ENCODE measurements at places on chromosomes 1 and 21. TPM values are rescaled to one million over a fixed set of nuclear protein-coding genes. Genes with fewer than 3 reads are reported as not detected.

DNA sequence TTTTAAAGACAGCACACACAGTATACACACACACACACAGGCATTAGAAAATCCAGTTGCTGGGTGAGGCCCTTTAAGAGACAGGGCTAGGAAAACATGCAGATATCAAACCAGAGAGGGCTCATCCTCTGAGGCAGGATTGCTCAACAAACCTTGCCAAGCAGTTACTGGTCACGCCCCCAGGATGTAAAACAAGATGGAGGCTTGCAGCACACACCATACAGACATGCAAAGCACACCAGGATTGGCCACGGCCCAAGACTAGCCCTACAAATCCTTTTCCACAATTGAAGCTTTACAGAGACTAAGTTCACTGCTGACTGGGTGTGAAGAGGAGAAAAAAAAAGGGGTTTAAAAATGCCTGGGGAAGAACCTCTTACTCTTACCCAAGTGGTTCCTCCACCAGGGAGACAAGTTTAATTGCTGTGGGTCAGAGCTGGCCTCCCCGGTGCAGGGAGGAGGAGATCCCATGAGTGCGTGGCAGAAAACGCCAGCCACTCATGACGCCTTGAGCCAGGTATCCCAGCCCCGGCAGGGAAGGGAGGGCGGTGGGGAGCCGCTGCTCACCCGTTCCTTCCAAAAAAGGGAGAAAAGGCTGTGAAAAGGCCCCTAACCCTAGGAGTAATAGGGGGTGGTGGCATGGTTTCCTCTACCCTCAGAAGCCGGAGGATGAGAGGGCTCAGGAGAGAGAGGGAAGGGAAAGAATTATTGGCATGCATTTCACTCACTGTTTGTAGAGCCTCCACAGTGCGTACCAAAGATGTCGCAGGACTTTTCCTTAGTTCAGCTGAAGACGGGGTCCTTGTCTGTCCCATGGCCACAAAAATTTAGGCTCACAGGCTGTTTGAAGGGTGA, 594.6 kb upstream of the ZP4 start:
- DNase-seq = peak; percentile 64

DNA sequence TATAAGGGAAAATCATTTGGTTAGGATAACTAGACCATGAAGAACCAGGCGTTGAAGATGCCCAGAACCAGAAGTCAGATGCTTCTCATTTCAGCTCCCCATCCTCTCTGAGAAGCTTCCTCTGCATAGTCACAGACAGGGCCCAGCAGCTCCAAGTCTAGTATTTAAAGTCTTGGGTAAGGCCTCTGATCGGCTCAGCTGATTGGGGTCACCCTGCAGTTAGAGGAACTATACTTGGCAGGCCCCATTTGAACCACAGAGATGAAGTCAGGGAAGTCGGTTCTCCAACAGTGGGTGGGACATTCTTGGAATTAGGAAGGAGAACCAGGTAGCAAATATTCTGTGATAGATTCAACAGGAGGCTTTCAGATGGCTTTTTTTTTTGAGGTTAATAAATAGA, 48.3 kb downstream of the SLC22A15 start:
- DNase-seq = no peak

Gene OR1C1
- not detected for total RNA-seq

DNA sequence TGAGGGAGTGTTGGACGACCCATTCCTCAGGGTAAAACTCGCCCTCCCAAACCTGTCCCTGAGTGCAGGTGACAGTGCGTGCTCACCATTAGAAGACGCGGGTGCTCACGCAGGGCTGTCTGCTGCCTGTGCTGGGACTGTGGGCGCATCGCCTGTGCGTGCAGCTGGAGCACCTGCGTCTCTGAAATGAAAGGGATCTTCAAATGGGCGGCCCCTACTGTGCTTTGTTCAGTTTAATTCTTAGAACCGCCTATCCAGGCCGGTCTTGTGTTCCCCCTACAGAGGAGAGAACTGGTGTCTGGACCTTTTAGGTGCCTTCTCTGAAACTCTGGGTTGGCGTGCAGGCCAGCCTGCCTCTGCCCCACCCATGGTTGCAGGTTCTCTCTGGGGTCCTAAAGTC, 125.8 kb downstream of the PCBP3 start:
- DNase-seq = no peak

- DNase-seq = no peak
Measured at GRCh38 chr1:172578586-172578985, 45.6 kb downstream of the SUCO start.

DNA sequence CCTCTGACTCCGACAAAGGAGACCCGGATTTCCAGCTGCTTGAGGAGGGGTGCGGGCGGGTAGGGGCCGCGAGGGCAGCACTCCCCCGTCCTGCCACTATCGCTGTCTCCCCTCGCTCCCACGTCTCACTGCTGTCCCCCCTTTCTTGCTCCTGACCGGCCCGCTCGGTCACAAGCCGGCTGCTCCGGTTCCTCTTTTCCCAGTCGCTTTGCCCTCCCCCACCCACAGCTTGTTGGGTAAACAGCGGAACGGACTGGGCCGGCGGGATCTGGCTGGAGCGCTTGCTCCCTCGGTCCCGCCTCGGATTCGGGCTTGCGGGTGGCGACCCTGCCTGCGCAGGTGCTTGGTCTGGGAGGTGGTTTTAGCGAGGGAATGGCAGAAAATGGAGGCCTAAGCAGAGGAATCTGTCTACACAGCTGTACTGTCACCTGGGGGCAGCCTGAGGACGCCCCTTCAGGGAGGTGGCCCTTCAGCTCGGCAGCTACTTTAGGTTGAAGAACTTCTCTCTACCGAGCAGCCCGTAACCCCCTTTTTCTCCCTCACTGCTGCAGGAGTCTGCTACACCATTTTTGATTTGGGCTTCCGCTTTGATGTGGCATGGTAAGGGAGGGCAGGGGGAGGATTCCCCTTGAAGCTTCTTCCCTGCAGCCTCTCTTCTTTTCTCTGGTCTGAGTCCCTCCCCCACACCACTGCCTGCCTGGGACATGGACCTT, 645 bp downstream of the ATP6V0B start:
- no peak for DNase-seq

DNA sequence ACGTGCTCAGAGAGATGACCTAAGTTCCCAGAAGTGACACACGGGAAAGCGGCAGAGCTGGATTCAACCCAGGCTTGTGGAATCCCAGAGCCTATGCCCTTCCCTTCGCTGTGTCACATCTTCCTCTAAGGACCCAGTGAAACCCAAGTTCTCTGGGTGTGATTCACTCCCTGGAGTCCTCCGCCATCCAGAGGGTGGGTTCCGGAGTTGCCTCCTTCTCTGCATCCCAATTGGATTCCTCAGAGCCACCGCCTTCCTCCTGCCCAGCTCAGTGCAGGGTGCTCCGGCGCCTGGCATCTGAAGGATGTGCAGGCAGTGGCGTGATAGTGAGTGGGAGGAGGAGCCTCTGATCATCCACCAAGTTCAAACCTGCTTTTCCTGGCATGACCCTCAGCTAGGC, 20.7 kb upstream of the RCC2 start:
- peak; percentile 95 for DNase-seq

- no peak for DNase-seq
Measured at GRCh38 chr1:45035631-45036301, 23.7 kb downstream of the UROD start.

Gene DMRTA2
- total RNA-seq = not detected

- DNase-seq = peak; percentile 26
Measured at GRCh38 chr1:84688463-84689061, 1.7 kb downstream of the SSX2IP start.

Gene PODN
- not detected for total RNA-seq

All from MCF 10A (cell line).